ENCODE measurements at places on chromosomes 16 and 17.

DNA sequence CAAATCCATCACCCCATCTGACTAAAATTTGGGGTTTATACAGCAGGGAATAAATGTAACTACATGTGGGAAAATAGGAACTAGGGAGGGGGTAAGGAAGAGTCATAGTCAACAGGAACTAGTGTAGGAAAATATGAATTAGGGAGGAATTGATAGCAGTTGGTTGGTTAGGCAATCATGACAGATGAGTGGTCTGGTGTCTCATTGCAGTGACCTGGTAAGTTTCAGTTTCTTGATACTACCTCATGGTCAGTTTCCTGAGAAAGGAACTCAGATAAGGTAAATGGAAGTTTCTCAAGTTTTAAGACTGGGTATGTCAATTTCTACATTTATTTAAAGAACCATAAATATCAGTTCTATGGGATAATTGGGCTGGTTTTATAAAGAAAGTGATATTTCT, 442.3 kb downstream of the NPIPA7 start:
- no peak for DNase-seq

- no peak for DNase-seq
Measured at GRCh38 chr17:3602499-3602898, 6.7 kb downstream of the TRPV1 start.

DNA sequence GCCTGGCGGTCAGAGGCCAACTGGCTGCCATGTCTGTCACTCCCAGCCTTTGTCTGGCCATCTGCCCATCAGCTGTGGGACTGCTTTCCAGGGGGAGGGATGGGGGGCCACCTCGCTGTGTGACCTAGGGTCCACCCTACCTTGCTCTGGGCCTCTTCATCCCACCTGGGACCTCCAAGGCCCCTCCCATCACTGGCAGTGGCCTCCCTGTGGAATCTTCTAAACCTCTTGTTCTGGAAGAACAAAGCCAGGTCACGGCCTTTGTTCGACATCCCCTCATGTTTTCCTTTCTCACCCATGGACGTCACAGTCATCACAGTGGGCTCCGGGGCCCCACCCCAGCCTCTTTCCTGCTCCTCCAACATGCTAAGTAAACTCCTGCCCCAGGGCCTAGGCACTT, 24.0 kb downstream of the SPNS2 start:
- no peak for DNase-seq

- no peak for DNase-seq
Measured at GRCh38 chr16:49563666-49564065, 190.1 kb downstream of the C16orf78 start.

DNA sequence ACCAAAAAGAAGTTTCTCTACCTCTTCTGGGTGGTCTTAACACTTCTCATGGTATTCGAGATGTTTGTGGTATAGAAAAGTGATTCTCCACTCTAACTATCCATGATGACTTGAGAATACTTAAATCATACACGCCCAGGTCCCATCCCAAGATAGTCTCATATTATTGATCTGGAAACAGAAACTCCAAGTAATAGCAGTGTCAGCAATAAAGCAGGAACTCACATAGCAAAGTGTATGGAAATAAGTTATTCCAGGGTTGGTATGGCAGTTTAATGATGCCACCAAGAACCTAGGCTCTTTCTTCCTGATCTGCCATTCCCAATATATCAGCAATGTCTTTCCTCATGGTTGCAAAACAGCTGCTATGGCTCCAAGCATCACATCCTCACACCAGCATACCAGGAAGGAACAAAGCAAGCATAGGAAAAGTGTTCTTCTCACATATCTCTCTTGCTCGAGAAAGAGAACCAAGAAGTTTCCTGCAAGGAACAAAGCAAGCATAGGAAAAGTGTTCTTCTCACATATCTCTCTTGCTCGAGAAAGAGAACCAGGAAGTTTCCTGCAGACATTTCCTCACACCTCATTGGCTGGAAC, 23.6 kb upstream of the TOX3 start:
- DNase-seq = no peak

- no peak for DNase-seq
Measured at GRCh38 chr17:57475796-57476195, 219.5 kb downstream of the MSI2 start.

GRCh38 chr17:72952641-72953315, 139.7 kb downstream of the SLC39A11 start:
- DNase-seq = no peak

GRCh38 chr17:298791-299450, 53.7 kb downstream of the RPH3AL start:
- no peak for DNase-seq

GRCh38 chr16:49278944-49279725, 2.5 kb downstream of the CBLN1 start:
- DNase-seq = no peak

DNA sequence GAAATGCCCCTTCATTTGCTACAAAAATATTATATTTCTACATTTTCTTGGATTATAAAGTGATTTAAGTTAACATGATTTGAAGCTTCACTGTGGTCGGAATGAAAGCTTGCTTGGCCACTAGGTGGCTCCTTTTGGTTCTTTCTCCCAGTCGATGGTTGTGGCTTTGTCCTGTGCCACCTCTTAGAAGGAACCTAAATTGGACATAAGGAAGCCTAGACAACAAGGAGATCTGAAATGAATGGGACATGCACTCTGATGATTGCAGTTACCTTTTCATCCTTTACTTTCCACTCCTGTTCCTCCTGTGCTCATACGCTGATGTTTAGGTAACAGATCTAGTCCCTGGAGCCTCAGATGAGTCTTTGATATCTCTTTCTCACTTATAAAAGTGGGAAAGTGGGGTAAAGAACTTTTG, 39.2 kb downstream of the FTO start:
- no peak for DNase-seq

DNA sequence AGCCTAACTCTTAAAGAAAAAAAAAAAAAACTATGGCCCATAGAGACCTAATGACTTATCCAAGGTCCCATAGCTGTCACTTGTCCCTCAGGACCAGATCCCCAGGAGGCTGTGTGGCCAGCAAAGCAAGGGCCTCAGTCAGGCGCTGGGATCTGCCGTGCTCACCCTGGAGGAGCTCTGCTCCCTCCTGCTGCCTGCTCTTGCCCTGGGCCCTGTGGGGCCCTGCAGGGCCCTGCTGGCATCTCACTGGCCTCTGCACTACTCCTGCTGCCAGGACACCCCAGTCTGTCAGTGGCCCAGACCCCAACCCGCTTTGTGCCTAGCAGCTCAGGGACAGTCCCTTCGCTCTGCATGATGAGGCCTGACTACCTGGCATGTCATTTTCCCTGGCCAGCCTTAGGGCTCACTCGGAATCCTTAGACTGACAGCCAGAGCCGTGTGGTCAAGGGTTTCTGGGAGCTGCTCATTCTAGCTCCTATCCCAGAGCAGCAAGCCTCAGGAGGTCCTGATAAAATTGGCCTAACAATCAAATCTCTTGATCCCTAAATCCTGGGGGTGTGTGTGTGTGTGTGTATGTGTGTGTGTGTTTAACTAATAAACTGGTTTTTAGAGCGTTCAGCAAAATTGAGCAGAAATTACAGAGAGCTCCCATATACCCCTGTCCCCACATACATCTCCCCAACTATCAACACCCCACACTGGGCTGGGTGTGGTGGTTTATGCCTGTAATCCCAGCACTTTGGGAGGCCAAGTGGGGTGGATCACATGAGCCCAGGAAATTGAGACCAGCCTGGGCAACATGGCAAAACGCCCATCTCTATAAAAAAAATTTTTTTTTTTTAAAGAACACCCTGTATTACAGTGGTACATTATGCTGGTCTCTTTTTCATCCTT, 21.7 kb downstream of the KATNIP start:
- no peak for DNase-seq

- peak; percentile 55 for DNase-seq
Measured at GRCh38 chr16:528111-529011, 849 bp downstream of the CAPN15 start.

DNA sequence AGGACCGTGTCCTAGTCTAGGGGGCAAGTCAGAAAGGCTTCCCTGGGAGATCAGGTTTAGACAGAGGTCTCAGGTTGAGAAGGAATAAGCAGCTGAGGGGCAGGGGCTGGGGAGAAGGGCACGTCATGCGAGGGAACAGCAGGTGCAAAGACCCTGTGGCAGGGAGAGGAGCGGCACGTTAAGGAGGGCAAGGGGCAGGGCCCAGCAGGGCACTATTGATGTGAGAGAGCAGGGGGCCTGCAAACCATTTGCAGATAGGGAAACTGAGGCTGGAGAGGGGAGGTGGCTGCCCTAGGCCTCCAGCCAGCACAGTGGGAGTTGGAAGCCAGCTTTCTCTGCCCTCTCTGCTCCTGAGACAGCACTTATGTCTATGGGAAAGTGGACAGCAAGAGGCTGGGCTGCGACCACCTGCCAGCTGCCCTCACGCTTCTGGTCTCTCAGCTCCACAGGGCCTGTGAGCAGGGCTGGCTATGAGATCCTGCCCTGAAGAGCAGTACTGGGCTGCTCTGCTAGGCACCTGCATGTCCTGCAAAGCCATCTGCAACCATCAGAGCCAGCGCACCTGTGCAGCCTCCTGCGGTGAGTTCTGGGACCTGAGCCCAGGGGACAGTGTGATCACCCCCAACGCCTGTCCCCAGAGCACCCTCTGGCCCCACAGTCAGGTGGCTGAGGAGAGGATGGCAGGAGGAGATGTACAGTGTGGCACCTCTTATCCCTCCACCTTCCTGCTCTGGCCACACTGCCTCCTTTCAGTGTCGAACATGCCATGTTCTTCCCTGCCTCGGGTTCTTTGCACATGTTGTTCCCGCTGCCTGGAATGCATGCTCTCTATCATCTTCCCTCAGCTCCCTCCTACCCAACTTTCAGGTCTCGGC, 61.5 kb downstream of the USP22 start:
- DNase-seq = no peak

- no peak for DNase-seq
Measured at GRCh38 chr17:9436630-9437029, 139.0 kb downstream of the STX8 start.

- peak; percentile 90 for DNase-seq
Measured at GRCh38 chr17:80219013-80219762, 945 bp downstream of the SGSH start.

- no peak for DNase-seq
Measured at GRCh38 chr17:16298140-16298662, 55.1 kb downstream of the CENPV start.

GRCh38 chr17:1362065-1362848, 37.8 kb downstream of the YWHAE start:
- DNase-seq = no peak

DNA sequence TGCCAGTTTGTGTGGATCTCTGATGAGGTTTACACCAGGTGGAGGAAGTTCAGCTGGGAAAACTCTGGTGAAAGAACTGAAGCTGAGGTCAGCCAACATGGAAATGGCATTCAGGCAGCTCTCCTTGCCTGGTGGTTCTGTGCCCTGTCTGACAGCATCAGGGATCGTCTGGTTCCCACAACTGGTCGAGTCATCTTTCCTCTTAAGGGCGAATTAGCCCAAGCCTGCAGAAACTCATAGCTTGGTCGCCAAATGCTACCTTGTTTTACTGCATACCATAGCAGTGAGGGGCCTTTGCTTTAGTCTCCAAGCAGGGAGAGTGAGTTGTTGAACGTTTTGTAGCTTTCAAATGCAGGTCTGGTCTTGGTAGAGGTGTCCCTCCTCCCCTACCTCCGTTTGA, 7.2 kb downstream of the PLCG2 start:
- DNase-seq = no peak

DNA sequence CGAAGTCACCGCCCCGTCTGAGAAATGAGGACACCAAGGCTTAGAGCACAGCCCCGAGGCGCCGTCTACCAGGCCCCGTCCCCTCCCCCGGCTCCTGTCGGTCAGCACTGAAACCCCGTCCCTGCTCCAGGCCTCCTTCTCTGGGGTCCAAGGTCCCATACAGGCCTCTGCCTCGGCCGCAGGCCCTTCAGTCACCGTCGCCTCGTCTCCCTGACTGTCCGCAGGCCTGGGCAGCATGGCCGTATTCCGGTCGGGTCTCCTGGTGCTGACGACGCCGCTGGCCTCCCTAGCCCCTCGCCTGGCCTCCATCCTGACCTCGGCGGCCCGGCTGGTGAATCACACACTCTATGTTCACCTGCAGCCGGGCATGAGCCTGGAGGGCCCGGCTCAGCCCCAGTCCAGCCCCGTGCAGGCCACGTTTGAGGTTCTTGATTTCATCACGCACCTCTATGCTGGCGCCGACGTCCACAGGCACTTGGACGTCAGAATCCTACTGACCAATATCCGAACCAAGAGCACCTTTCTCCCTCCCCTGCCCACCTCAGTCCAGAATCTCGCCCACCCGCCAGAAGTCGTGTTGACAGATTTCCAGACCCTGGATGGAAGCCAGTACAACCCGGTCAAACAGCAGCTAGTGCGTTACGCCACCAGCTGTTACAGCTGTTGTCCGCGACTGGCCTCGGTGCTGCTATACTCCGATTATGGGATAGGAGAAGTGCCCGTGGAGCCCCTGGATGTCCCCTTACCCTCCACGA, 617 bp downstream of the COASY start:
- no peak for DNase-seq

- DNase-seq = no peak
Measured at GRCh38 chr16:54236773-54237172, 49.8 kb downstream of the IRX3 start.

GRCh38 chr16:20647736-20648135, 49.7 kb downstream of the ACSM1 start:
- no peak for DNase-seq

DNA sequence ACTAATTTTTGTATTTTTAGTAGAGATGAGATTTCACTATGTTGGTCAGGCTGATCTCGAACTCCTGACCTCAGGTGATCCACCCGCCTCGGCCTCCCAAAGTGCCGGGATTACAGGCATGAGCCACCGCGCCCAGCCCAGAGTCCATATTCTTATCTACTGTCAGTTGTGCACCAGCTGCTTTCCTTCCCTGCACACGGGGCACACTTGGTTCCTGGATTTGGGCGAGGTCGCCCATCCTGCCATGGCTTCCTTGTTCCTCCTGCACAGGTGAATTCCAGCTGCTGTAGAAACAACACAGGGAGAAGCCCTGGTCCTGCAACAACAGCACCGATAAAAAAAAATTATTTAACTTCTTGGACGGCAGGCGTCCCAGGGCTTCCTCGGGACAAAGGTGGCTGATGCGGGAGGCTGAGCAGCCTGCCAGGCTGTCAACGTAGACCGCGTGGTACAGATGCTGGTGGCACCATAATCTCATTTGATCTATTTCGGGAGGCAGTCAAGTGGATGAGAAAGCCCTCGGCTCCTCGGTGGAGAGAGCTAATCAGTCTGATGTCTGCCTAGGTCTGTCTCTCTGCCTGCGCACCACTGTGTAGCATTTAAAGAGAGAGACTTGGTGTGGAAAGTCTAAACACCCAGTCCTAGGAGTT, 19.1 kb downstream of the RGS9 start:
- DNase-seq = no peak

- DNase-seq = no peak
Measured at GRCh38 chr17:32801193-32801592, 75.7 kb downstream of the MYO1D start.

- no peak for DNase-seq
Measured at GRCh38 chr16:65547772-65548446, 426.0 kb upstream of the CDH11 start.

- DNase-seq = no peak
Measured at GRCh38 chr17:41539979-41540701, 12.0 kb upstream of the KRT19 start.

- no peak for DNase-seq
Measured at GRCh38 chr17:82228842-82229697, at the start of gene SLC16A3. SLC16A3 (plus strand) TSS chr17:82229042; CDS start chr17:82236009, 6,967 bp downstream.

- DNase-seq = no peak
Measured at GRCh38 chr17:27862004-27862403, 31.2 kb downstream of the LYRM9 start.

- no peak for DNase-seq
Measured at GRCh38 chr16:27110524-27110896, 43.8 kb downstream of the C16orf82 start.

Data from activated CD4-positive, CD25-positive, alpha-beta regulatory T cell treated with anti-CD3 and anti-CD28 coated beads, Interleukin-2, amount 50 U/mL, for 72 hours (primary cell).